ENCODE measurements at places on chromosomes 13 and 19.

DNA sequence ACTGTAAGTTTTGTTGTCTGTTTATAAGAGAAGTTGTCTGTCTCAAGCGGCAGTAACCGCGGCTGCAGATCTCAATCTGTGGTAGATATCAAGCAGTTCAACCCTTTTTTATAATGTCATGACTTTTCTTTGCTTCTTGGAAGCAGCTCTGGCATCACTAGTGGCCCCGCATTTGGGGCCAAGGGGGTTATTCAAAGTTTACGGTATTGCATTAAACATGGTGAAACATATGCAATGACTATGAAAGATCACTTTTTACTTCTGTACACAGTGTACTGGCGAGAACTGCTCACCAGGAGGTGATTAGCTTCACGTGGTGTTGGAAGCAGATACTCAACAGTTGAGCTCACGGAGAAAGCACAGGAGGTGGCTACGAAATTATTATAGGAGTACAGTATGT is 4.6 kb upstream of the FFAR3 start:
- DNase-seq: no peak

DNA sequence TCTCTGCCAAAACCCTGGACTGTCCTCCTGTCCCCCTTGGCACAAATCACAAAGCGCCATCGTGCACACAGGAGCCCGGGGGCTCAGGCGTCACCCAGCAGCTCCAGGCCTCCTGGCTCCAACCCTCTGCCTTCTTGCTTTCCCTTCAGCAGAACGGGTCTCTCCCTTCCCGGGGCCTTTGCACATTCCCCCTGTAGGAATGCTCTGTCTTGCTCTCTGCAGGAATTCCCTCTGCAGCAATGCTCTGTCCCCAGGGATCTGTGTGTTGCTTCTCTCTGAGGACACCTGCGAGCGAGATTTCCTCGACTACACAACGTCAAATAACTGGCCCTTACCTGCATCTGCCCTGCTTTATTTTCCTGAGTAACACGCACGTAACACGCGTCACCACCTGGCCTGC is 13.3 kb upstream of the RASA3 start:
- DNase-seq: no peak

DNA sequence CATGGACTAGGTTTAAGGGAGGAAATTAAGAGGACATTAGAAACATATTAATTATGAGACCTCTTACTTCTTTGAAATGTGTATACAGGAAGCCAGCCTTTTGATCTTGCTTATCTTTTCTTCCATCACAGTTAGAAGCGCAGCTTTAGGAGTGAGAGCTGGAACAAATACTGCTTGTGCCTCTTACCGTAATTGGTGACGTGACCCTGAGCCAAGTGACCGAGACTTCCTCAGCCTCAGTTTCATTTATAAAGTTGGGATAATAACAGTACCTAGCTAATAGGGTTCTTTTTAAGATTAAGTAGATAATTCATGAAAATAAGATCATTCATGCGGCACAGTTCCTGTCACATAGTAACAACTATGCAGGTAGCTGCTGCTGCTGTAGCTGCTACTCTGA is 18.5 kb downstream of the FREM2 start:
- no peak for DNase-seq

DNA sequence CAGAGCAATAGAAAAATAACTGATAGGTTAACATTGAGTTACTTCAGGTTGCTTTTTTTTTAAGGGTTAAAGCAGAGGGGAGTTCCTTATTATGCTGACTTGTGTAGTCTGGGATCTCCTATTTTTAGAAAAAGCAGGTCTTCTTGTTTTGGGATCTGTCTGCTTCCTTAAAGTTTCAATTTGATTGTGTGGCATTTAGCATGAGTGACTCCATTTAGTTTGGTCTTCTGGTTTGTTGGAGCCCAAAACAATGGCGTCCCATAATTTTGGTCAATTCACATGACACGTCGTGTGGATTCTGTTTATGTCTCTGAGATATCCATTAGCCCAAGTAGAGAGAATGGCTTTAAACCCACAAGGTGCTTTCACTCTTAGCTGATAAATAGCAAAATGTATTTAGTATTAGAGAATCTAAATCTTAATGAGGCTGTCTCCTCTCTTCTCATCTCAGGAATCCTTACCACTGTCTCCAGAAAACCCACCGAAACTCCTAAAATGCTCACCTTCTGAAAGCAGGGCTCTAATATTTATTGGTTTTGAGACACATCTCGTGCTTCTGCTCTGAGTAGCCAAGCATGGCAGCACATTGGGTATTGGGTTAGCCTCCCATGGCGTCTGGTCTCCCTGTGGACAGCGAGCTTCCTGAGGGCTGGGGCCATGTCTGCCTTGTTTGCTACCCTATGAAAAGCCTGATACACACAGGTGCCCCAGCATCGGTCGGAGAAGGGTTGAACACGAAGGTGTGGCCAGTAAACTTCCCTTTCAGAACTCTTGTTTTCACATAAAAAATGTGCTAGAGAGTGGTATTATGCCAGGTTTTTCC is 67.2 kb upstream of the GPR183 start:
- no peak for DNase-seq

GRCh38 chr19:17830567-17831418 is 9.5 kb upstream of the INSL3 start:
- DNase-seq: peak; percentile 42

DNA sequence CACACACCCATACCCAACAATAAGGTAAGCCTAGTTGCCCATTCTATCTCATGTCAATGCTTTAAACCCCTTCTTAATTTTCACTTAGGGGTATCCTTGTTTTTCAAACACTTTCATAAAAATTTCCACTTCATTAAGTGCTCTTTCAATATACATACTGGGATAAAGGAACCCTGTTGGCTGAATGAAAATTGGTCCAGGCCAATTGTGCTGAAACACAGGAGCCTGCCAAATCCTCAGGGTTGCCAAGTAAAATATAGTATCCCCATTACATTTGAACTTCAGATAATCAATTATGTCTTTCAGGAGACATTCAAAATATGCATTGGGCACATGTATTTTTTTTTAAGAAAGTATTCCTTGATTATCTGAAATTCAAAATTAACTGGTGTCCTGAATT is 1131.1 kb downstream of the SLITRK1 start:
- no peak for DNase-seq

GRCh38 chr19:39445196-39446111 is at the start of gene SUPT5H:
SUPT5H (plus strand) TSS chr19:39445582; CDS start chr19:39445891, 309 bp downstream.
- peak; percentile 98 for DNase-seq

DNA sequence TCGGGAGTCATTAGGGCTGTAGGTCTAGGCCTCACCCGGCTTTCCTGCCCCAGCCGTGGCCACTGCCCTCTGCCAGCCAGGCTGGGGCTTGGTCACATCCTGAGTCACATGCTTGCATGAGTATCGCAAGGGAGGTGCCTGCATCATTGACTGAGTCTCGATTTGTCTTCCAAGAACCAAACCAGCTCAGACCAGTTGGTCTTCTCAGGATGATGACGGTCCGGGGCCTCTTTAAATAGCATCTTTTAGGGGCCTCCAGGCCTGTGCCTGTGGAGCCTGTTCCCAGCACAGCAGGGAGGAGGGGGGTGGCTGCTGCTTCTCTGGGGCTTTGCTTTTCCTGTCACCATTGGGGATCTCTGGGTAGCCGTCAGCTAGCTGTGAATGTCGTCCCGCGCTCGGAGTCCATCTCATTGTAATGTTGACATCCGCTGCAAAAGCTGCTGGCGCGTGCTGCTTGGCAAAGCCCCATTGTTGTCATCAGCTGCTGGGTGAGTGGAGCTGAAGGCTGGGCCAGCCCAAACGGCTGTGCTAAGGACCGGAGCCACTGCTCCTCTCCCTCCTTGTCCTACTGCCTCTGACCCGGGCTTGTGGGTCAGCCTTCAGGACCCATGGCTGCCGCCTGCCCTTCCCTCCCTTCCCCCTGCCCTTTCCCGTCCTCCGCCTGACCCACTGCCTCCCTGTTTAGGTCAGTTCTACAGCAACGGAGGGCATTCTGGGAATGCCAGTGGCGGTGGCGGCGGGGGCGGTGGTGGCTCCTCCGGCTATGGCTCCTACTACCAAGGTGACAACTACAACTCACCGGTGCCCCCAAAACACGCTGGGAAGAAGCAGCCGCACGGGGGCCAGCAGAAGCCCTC is 14.3 kb upstream of the QTRT1 start:
- no peak for DNase-seq

DNA sequence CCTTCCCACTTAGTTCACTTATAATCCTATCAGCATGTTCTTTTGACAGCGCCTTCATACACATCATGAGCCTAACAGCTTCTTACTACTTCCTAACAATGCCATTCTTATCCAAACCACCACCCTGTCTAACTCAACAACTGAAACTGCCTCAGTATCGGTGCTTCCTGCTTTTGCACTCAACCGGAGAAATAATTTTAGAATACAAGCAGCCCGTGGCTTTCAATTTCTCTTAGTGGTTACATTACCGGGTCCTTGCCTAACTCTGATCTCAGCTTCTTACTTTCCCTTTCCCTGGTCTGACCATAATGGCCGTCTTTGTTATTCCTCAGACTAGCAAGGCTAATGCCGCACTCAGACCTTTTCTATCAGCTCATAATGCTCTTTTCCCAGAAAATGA is 17.0 kb downstream of the ZFP82 start:
- no peak for DNase-seq

DNA sequence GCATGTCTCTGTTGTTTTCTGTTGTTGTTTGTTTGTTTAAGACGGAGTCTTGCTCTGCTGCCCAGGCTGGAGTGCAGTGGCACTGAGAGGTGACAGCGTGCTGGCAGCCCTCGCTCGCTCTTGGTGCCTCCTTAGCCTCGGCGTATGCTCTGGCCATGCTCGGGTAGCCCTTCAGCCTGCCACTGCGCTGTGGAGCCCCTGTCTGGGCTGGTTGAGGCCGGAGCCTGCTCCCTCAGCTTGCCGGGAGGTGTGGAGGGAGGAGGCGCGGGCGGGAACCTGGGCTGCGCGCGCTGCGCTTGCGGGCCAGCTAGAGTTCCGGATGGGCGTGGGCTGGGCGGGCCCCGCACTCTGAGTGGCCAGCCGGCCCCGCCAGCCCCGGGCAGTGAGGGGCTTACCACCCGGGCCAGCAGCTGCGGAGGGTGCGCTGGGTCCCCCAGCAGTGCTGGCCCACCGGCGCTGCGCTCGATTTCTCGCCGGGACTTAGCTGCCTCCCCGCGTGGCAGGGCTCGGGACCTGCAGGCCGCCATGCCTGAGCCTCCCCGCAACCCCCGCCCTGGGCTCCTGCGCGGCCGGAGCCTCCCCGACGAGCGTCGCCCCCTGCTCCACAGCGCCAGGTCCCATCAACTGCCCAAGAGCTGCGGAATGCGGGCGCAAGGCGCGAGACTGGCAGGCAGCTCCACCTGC is 6.6 kb upstream of the ZNF329 start:
- DNase-seq: no peak

GRCh38 chr13:23609874-23610576 is 39.8 kb downstream of the TNFRSF19 start:
- no peak for DNase-seq

DNA sequence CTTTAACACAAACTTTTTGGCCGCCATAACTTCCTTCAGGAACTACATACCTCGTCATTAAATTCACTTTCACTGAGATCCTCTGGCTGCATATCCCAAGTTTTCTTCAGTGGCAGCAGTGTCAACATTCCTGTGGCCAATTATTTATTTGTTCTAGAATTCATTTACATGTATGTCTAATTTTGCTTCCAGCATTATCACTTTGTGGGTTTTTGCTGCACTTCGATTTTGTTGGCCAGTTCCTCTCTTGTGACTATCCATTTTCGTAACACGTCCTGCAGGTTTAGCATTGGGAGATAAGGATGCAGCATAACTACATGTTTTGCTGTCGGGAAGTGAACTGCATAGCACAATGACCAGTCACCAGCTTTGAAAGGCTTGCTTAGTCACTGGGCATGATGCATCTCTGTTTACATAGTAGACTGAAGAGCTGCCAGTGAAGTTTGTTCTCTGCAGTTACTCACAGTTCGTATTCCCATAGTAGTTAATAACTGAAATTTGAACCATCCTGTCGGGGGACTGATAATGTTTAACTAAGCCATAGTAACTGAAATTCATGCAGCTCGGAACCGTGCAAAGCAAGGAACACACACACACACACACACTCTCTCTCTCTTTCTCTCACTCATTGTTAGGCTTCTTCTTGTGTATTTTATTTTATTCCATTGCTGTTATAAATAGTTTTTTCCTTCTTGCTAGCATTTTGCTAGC is 28.3 kb downstream of the ZNF507 start:
- DNase-seq: no peak

DNA sequence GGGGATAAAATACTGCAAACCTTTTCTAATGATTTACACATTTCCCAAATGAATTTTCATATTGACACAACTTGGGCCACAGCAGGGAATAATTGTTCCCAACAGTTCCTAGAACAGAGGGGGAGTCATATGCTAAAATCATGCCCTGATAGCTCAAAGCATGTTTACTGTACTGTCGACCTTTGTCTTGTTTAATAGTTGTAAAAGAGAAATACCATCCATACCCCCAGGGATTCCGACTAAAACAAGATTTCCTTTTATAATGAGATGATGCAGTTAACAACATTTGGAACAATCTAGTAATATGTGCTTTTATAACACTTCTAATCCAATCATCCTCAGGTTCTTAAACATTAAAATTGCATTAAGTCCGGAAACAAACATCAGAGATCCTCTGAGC is 759.7 kb downstream of the OLFM4 start:
- DNase-seq: no peak

DNA sequence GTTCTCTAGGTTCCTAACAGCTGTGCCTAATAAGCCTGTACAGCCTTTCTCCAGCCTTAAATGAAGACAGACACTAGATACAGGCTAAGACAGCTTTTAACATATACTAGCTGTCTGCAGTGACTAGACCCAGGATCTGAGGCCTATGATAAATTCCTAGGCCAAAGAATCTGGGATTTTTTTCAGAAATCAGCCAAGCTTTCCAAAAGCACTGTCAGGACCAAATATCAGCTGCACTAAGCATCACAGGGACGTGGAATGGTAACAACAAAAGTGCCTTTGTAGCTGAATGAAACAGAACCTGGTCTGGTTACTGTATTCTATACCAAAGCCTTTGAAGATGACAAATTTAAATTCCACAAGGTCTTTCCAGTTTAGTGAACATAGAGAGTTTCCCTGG is 77.9 kb upstream of the DOCK9 start:
- no peak for DNase-seq

- DNase-seq: no peak
Measured at GRCh38 chr13:27384285-27384684, 40.1 kb upstream of the GTF3A start.

- DNase-seq: no peak
Measured at GRCh38 chr19:58407658-58408151, 744 bp upstream of the ZNF584 start.

DNA sequence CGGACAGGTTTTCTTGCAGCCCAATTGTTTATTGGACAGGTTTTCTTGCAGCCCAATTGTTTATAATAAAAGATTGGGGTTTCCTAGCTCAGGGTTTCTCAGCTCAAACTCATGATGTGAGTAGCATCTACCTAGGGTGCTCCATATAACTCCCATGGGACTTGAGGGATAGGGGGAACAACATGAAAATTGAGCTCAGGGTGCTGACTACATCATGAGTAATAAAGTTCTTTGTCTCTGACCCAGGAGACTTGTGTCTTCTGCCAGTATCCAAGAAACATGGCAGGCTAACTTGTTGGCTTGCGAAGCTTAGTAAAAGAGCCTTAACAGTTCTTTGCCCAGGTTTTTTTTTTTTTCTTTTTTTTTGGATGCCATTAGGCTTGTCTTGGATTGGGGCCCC is 59.2 kb upstream of the MYCBP2 start:
- DNase-seq: no peak
